ENCODE measurements at places on chromosomes 2 and 18.

- DNase-seq = no peak
Measured at GRCh38 chr2:181680055-181680936, at the start of gene NEUROD1. NEUROD1 (minus strand) TSS chr2:181680517; CDS start chr2:181678860, 1,657 bp downstream.

- no peak for DNase-seq
Measured at GRCh38 chr2:53969285-53969967, 1.4 kb downstream of the PSME4 start.

DNA sequence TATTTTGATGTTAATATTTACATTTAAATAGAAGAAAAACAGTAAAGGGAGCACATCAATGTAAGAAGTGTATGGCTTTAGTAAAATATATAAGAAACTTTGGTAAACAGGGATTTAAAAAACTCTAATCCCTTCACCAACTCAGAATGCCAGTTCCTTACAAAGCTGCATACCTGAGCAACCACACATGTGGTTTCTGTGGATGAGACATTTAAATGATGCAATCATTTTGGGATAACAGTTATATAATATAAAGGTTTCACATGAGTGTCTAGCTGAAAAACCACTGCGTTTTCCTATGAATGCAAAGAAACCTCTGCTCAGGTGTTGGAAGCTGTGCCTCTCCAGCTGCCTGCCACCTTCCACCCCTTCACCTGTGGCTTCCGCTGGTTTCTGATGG is 209.1 kb upstream of the REV1 start:
- no peak for DNase-seq

- DNase-seq = no peak
Measured at GRCh38 chr2:233270366-233270765, 18.9 kb downstream of the ATG16L1 start.

DNA sequence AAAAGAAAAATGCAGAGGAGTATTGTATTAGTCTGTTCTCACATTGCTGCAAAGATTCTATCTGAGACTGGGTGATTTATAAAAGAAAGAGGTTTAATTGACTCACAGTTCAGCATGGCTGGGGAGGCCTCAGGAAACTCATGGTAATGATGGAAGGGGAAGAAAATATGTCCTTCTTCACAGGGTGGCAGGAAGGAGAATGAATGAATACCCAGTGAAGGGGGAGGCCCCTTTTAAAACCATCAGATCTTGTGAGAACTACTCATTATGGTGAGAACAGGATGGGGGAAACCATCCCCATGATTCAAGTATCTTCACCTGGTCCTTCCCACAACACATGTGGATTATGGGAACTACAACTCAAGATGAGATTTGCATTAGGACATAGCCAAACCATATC is 9.1 kb upstream of the PLCL1 start:
- no peak for DNase-seq

DNA sequence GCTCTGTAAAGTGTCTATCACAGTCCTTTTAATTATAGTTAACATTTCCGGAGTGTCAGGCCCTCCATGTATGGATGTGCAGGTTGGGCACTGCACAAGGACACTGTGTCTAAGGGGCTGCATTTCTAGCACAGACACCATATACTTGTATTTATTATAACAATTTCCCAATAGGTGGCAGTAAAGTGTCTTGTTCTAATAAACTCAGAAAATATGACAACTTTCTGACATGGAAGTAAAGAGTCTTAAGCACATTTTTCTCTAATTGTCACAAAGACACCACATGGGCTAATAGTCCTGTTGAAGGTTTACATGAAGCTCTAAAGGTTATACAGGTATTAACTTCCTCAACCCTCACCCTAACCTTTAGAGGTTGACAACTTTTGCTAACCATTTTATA is 156.6 kb downstream of the DYSF start:
- DNase-seq = no peak

GRCh38 chr2:56229397-56230060 is 45.7 kb downstream of the CCDC85A start:
- no peak for DNase-seq

DNA sequence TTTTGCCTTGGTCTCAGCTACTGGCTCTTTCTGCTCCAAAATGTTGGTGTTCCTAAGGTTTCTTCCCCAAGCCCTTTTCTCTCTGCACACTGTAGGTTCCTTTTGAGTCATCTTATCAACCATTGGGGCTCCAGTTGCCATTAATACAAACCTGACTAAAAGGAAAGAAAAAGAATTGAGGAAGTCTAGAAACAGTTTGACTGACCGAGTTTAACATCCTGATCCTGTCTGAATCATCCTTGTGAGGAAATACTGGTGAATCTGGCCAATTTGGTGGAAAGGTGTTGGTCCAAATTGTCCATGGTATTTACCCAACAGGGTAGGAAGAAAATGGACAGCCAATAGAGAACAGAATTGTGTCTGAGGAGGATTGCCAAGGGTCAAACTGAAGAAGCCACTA is 38.3 kb downstream of the CRYGD start:
- DNase-seq = no peak

GRCh38 chr18:9436206-9436929 is 38.9 kb upstream of the RALBP1 start:
- no peak for DNase-seq

DNA sequence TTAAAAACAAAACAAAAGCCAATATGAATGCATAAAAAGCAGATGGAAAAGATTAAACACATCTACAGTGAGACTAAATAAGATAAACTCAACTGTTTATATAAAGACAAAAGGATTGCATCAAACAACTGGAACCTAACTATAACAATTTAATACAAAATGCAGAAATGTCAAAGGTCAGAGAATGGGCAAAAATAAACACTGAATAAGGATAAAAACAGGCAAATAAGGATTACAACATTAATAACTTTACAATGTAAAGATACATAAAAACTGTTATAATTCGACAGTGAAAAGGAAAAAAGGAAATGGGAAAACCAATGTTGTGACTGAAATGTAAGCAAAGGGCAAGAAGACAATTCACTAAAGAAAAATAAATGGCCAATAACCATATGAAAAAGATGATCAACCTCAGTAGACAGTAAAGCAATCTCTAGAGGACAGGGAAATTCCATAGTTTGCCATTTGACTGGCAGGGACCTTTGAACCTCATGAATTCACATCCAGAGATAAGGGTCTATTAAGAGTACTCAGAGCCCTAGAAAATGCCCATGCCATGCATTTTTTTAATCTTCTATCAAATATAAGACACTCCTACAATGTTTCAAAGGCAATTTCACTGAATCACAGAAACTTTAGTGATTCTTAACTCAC is 83.7 kb downstream of the TMEM131 start:
- DNase-seq = no peak

GRCh38 chr2:219381448-219381847 is 6.3 kb downstream of the DNPEP start:
- DNase-seq = no peak

DNA sequence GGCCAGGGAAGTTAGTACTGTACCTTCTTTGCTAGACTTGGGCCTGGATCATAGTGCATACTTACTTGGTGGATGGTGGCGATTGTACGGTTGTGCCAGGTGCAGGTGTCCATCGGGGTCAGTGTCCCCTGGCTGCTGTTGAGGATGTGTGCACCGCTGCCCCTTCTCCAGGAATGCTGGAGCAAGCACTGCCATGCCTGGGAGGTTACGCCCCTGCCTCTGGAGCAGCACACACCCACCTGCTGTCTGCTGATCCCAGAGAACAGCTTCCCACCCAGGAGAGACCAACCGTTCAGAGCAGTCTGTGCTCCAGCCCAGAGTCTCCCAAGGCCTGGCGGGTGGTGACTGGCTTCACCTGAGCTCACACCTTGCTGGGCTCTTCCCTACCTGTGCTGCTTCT is 286.8 kb upstream of the HS6ST1 start:
- peak; percentile 65 for DNase-seq

- DNase-seq = no peak
Measured at GRCh38 chr2:78202986-78203670, 681.0 kb upstream of the LRRTM4 start.

DNA sequence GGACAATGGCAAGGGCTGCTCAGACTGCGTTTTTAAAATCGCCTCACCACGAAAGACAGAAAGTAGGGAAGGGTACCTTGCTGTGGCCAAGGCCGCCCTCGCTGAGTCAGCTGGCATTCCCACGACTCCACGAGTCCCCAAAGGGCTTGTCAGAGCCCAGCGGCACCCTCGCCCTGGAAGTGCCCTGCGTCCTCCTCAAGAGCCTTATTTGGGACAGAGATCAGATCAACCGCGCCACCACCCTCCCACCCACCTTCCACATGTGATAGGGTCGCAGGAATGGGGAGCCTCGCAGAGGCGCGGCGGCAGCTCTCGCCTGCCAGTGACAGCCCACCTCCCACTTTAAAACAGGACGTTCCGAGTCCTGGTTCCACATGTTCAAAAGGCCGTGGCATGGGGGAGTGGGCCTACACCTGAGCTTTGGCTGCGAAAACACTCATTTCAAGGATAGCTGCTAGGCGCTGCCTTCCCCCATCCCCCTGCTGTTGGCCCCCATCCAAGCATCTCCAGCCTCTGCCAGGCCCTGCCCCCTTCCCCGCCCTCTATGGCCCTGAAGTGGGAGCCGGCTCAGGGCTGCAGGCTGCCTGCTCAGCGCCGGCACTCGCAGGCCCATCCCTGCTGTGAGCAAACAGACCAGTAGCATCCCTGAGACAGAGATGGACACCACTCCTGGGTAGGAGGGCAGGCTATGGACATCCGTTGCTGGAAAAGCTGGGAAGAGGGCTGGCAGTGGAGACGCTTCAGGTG is 38.1 kb upstream of the ARHGEF4 start:
- no peak for DNase-seq

DNA sequence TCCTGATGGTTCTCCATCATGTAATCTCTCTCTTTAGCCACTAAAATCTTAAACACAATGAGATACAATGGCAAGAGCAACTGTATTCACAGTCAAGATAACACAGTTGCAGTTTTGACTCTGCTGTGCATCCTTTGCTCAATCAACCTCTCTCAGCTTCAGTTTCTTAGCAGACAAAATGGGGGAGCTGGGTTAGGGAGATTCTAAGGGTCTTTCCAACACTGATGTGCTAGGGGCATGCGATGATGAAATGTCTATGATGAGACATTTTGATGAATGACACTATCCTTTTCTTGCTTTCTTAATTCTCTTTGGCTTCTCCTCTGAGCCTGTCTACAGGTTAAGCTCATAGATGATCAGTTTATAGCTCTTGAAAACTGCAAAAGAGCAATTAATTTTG is 1.1 kb downstream of the SERPINB10 start:
- no peak for DNase-seq

GRCh38 chr2:156800065-156800653 is 364.0 kb downstream of the GPD2 start:
- DNase-seq = no peak

GRCh38 chr18:3466045-3466444 is 16.1 kb downstream of the TGIF1 start:
- no peak for DNase-seq

DNA sequence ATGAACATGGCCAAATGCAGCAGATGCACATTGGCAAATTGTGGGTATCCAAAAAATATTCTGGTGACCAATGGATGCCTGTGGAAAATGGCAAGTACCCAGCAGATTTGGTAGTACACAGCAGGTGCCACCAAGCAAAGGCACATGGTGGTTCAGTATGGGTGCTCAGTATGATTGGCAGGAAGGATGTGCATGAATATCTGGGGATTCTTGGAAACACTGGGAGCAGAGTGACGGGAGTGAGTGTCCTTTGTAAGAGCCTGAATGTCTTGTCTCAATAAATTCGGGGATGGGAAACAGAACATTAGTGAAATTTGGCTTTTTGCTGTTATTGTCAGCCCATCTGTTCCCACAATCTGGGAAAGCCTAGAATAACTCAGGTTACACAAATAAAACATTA is 36.8 kb upstream of the ACADL start:
- DNase-seq = no peak

- DNase-seq = no peak
Measured at GRCh38 chr2:186503827-186504606, 18.0 kb downstream of the ZC3H15 start.

GRCh38 chr2:133655610-133656009 is 87.3 kb upstream of the NCKAP5 start:
- no peak for DNase-seq

GRCh38 chr2:239295377-239296019 is 105.3 kb downstream of the HDAC4 start:
- DNase-seq = no peak

- DNase-seq = no peak
Measured at GRCh38 chr18:5142131-5142530, 54.9 kb downstream of the AKAIN1 start.

DNA sequence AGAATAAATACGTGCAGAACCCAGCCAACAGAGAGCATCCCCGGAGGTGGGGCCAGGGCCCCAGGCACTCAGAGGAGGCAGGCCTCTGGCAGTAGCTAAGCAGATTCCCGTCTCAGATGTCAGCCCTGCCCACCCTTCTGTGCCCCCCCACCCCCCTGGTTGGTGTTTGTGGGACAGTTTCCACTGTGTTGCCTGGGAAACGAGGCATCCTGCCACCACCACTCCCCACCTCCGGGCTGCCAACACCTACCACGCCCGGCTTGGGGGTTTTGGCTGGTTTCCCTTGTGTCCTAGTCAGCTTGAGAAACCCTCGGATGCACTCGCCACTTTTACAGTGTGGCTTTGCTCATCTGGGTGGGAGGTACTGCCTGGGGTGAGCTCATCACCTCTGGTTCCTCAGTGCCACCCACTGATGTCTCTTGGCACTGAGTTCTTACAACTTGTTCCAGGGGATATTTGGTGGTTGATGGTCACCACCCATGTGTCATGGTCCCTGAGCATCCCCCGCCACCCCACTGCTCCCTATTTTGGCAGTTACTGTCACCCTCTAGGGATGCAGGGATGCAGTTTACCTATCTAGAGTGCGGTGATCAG is 72.4 kb upstream of the YWHAQ start:
- peak; percentile 82 for DNase-seq

DNA sequence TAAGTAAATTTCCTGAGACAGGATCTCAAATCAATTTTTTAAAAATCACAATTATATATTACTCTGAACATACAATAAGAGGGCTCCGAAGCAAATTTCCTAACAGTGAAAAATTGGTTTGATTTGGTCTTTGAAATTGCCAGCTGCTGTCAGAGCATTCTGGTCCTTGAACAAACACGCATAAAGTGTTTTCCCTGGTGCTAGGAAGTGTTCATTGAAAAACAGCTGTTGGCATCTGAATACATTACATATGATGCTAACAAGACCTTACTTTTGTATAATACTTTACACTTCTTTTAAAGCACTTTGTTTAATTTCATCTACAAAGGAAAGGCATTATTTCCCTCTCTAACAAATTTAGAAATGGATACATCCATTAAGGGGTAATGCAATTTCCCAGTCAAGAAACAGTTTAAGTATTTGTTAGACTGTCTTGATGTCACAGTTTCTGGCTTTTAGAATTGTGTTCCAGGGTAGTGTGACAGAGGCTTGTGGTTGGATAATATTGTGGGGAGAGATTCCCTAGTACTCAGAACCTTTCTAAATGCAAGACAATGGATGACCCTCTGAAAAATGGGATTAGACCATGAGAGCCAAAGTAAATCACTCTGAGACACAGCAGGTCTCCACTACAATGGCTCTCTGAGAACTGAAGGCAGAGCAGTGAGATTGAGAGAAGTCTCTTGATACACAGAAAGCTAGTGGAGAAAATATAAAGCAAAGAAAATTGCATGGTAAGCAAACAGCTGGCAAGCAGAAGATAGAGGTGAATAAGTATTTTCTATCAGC is 299.0 kb downstream of the TRIB2 start:
- DNase-seq = no peak

Measured in suprapubic skin (tissue), 4 donors.